ENCODE measurements at places on chromosomes 1 and 21. TPM values are rescaled to one million over a fixed set of nuclear protein-coding genes. Genes with fewer than 3 reads are reported as not detected.

DNA sequence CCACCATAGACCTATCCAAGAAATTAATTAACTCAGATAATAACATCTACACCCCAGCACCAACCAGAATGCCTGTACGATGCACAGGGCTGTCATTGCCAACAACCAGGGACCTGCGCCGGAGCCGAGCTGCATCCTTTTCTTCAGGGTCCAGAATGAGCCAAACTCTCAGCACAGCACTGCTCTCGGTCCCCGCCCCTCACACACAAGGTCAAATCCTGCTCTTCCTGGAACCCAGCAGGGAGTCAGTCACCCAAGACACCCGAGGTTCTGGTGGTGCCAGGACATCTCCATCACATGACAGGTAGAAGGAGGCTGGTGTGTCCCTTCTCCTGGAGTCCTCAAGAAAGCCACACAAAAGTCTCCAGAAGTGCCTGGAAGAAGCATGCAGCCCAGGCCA is 31.9 kb downstream of the NPHP4 start:
- DNase-seq: no peak

- no peak for DNase-seq
These were observed 87.9 kb upstream of the LYST start for GRCh38 chr1:235954306-235955283.

DNA sequence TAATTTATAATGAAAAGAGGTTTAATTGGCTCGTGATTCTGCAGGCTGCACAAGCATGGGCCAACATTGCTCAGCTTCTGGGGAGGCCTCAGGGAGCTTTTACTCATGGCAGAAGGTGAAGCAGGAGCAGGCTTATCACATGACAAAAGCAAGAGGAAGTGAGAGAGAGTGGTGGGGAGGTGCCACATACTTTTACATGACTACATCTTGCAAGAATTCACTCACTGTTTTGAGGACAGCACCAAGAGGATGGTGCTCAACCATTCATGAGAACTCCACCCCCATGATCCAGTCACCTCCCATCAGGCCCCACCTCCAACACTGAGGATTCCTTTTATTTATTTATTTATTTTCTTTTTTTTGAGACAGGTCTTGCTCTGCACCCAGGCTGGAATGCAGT is 5.5 kb upstream of the PLEKHM2 start:
- DNase-seq: no peak

- DNase-seq: no peak
These were observed 169.7 kb downstream of the ATG4C start for GRCh38 chr1:62953633-62954032.

GRCh38 chr1:107004421-107004820 is 52.1 kb upstream of the PRMT6 start:
- no peak for DNase-seq

DNA sequence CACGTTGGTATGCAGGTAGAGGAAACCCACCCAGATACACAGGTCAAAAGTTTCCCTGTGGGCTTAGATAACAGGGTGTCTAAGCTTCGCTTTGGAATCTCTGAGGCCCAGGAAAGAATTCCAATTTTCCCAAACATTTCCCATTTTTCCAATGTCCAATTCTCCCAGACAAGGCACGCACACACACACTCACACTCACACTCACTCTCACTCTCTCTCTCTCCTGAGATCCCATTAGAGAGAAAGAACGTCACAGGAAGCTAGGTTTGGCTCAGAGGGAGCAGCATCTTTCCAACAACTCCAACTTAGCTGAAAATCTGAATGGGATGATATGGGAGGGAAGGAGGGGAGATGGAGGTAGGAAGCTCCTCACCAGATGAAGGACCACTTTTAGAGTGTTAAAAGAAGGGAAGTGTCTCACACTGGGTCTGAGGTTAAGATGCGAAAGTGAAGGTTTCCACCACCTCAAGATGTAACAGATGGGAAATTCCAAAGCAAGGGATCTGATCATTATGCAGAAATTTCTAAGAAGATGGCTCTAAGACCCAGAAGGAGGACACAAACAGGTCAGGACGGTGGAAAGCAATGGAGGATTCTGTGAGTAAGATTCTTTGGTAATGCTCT is 63.5 kb downstream of the GNG12 start:
- DNase-seq: no peak

- DNase-seq: no peak
These were observed 147.7 kb downstream of the FAF1 start for GRCh38 chr1:50812346-50812745.

DNA sequence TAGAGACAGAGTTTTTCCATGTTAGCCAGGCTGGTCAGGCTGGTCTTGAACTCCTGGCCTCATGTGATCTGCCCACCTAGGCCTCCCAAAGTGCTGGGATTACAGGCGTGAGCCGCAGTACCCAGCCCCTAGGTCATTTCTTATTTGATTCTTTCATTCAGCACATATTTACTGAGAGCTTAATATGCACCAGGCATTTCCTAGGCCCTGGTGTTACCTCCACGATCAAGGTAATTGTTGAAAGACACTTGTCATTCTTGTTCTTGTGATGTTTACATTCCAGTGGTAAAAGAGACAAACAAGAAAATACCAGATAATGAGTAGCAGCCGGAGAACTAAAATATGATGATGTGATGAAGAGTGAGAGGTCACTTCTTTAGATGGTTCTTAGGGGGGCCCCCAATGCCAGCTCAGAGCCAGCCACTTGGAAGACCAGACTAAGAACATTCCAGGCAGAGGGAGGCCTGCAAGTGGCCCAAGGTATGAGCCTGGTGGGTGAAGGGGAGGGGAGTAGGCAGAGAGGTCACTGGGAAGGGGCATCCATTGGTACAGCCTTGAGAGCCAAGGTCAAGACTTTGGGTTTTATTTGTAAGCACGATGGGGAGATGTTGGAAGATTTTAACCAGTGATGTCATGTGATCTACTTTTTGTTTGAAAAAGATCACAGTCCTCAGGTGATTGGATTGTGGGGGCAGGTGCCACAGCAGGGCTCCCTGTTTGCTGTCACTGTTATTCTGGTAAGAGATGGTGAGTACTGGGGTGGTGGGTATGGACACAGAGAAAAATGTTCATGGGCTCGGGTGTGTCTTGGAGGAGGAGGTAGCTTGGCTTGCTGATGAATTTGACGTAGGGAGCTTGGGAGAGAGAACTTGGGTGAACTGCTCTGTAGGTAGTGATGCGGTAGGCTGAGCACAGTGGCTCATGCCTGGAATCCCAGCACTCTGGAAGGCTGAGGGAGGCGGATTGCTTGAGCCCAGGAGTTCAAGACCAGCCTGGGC is 18.7 kb downstream of the UBE2Q1 start:
- no peak for DNase-seq

DNA sequence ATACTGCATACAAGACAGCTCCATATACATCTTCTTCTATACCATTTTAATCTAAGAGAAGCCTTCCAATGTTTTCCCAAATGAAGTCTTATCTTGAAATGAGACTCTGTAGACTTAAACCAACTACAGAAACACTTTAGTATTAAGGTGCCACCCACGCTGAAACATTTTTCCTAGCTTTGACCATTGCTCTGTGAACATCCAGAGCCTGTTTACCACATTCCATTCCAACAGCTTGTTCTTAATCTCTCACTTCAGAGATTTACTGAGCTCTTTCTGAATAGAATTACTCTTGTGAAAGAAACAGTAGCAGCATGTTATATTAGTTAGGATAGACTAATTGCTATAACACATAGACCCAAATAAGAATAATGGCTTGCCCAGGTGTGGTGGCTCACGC is 19.6 kb upstream of the POGZ start:
- DNase-seq: no peak

- no peak for DNase-seq
These were observed 15.2 kb downstream of the PLA2G2F start for GRCh38 chr1:20154301-20154831.

DNA sequence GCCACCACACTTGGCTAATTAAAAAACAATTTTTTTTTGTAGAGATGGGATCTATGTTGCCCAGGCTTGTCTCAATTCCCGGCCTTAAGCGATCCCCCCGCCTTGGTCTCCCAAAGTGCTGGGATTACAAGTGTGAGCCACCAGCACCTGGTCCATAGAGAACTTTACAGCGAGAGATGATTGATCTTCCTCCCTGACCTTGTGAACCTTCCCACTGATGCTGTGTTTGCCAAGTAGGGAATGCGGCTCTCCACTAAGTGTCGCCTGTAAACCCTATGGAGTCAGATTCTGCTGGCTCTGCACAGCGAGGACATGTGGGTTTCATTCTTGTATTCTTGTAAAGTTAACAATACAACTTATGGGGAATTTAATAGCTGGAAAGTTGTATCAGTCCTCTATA is 81.3 kb upstream of the LYST start:
- DNase-seq: no peak

DNA sequence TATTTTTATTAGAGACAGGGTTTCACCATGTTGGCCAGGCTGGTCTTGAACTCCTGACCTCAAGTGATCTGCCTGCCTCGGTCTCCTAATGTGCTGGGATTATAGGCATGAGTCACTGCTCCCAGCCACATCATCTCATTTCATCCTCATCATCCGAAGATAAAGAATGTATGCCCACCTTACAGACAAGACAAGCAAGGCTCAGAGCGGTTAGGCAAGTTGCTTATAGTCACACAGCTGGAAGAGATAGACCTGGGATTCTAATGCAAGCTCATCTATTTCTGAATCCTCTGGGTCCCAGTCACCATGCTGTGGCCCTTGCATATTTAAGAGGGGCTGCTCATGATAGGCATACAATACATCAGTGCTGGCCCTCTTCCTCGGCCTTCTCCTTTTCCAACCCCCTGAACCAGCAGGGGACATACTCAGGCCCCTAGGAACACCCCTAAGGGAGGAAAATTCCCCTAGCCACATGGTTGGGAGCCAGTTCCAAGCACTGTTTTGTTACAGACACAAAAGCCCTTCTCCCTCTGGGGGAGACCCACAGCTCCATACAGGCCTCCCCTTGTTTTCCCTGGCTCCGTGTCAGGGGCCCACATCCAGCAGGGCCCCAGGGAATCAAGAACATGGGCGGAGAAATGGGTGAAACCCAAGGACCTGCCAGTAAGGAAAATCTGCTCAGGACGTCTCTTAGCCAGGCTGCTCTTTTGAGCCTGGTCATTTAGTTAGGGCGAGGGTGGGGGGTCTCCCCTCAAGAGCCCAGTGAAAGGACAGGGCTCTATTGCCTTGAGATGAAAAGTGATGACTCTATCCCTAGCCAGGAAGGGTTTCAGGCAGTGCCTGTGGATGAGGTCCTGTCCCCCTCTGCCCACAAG is 6.9 kb downstream of the CSRP1 start:
- no peak for DNase-seq

- DNase-seq: no peak
These were observed 24.7 kb upstream of the DNASE2B start for GRCh38 chr1:84373436-84374141.

DNA sequence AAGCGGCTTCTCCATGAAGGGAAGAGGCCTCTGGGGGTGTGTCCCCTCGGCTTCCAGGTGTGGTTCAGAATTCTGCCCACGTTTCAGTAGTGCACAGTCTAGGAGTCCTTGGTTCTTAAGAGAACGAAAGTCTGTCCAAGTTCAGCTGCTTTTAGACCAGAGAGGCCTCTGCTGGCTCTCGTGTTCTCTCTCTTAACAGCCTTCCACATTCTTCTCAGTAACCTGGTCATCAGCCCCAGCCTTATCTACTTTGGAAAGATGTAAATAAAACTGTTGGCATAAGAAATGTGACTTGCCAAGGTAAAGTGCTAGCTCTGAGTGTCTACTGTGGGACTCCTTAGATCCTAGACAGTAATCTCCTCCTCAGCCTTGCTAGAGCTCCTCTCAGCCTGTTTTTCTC is 15.3 kb upstream of the STUM start:
- DNase-seq: no peak

- DNase-seq: no peak
These were observed 325.0 kb upstream of the PLXNA2 start for GRCh38 chr1:208569181-208569580.

GRCh38 chr1:69814926-69815325 is 247.2 kb downstream of the LRRC7 start:
- DNase-seq: no peak

DNA sequence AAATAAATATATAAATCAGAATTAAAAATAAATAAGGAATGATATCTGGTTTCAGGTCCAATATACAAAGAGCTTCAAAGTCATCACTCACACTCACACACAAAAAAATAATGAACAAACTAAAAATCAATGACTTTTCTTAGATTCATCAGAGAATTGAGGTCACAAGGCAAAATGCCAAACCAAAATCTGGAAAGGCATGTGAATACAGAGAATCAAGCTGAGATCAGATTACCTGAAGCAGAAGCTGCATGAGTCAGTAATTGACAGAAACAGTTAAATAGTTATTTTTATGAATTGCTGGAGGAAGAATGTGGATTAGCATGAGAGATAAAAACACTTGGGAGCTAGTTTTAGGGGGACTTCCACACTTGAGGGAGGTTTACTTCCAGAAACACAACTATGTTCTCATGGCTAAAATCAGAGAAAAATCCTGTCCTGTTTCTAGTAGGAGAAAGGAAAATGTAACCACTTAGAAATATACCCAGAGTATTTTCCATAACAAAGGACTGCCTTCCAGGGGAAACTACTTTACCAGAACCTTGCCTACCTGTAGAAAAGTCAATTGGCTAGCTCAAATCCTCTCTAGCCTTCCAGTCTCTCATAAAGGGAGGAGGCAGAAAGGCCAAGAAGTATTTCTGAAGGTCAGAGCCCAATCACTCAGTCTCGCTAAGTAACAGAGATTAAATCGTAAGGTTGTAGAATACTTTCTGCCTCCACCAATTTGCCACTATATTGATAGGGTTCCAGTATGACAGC is 536.6 kb upstream of the NR5A2 start:
- no peak for DNase-seq

GRCh38 chr1:155181371-155182051 is 7.9 kb downstream of the TRIM46 start:
- no peak for DNase-seq

DNA sequence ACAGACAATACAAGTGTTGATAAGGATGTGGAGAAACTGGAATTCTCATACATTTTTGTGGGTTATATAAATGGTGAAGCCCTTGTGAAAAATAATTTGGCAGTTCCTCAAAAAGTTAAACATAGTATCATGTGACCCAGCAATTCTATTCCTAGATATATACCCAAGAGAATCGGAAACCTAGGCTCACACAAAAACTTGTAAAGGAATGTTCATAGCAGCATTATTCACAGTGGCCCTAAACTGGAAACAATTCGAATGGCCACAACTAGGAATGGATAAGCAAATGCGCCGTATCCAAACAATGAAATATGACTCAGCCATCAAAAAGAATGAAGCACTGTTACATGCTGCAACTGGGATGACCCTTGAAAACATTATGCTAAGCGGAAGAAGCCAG is 3.9 kb upstream of the CD247 start:
- no peak for DNase-seq

GRCh38 chr1:167563579-167564246 is 10.2 kb upstream of the CREG1 start:
- no peak for DNase-seq

SV2A gene
- total RNA-seq: 21.8 TPM

C8B gene
- 0.26 TPM for total RNA-seq

ACAP3 gene
- total RNA-seq: 111 TPM

NUP210L gene
- 0.05 TPM for total RNA-seq

EXO5 gene
- total RNA-seq: 14.8 TPM

TEX35 gene
- not detected for total RNA-seq

NBPF4 gene
- total RNA-seq: not detected

PGLYRP4 gene
- total RNA-seq: not detected

SPRR2A gene
- not detected for total RNA-seq

GPR25 gene
- total RNA-seq: not detected

Measured in progenitor cell of endocrine pancreas (in vitro differentiated cells).